Right atrium auricular region (tissue), 2 donors: ENCODE measurements at places on chromosomes 3 and 15.

- no peak for DNase-seq
Measured at GRCh38 chr3:14664170-14664569, 10.8 kb upstream of the C3orf20 start.

GRCh38 chr15:63948971-63949370 is 97.3 kb downstream of the DAPK2 start:
- no peak for DNase-seq

GRCh38 chr3:13654330-13655060 is 105.6 kb downstream of the FBLN2 start:
- no peak for DNase-seq

- no peak for DNase-seq
Measured at GRCh38 chr15:86653344-86654197, 573.9 kb downstream of the AGBL1 start.

DNA sequence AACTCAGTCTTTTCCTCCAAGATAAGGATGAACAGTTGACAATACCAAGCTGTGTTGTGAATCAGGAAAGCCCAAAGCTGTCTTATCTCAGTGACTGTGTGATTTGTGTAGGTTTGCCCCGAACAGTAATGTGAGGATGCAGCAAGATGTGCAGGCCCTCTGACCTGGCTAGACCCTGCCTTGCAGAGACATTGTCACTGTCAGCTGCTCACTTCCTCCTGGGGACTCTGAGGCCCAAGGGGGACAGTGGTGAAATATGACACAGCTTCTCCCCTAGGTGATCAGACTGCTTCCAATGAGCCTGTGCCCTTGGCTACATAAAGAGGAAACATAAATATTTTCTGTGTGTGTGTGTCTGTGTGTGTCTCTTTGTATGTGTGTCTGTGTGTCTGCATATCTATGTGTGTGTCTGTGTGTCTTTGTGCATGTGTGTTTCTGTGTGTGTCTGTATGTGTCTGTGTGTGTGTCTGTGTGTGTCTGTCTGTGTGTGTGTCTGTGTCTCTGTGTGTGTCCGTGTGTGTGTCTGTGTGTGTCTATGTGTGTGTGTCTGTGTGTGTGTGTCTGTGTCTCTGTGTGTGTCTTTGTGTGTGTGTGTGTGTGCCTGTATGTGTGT is 21.7 kb downstream of the LRRK1 start:
- DNase-seq: no peak

- DNase-seq: no peak
Measured at GRCh38 chr15:58136731-58137130, 1.4 kb upstream of the AQP9 start.

- no peak for DNase-seq
Measured at GRCh38 chr3:18425641-18426257, 610 bp upstream of the SATB1 start.

- DNase-seq: no peak
Measured at GRCh38 chr3:37627951-37628620, 233.6 kb upstream of the CTDSPL start.

DNA sequence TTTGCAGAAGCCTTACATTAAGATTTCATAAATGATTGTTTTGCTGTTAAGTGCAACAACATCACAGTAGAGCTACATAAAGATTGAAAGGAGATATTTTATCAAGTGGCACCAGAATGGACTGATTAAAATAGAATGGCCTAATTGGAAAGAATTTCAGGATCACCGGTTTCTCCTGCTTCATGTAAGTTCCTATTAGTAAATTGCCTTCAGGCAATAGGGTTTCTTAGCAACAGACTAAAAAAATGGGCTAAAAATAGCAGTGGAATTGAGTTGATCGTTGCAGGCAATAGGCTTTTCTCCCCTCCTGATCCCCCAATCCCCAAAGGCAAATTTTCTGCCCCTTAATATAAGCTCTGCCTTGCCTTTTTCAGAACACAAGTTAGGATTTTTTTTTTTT is 917 bp downstream of the LNP1 start:
- DNase-seq: no peak

DNA sequence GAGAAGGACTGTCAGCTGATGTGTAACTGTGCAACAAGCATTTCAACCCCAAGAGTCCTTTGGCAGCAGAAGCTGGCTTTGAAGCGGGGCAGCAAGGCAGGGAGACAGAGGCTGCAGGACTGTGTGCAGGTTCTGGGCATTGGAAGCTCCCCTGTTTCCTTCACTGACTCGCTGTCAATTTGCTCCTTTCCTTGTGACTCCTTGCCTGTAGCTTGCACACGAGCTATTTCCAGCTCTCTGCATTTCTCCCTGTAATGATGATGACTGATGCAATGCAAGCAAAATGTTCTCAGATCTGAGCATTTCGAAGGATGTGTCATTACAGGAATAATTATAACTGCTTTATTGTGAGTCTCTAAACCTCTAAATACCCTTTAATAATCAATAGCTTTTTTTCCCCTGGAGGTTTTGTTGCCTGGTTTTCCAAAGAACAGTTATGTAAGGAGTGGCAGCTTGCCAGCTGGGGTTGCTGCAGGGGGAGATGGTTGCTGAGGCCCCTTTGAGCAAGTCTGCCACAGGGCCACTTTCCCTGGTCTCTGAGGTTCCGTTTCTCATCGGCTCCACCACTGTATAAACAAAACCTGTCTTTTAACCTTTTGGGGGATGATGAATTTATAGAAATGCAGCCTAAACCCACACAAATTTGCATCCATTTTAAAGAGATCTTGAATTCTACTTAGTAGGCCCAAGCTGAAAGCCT is 2.8 kb downstream of the APOD start:
- no peak for DNase-seq

- DNase-seq: no peak
Measured at GRCh38 chr3:99966662-99967416, 147.5 kb downstream of the FILIP1L start.

- no peak for DNase-seq
Measured at GRCh38 chr3:66035763-66036477, 2.8 kb downstream of the MAGI1 start.

DNA sequence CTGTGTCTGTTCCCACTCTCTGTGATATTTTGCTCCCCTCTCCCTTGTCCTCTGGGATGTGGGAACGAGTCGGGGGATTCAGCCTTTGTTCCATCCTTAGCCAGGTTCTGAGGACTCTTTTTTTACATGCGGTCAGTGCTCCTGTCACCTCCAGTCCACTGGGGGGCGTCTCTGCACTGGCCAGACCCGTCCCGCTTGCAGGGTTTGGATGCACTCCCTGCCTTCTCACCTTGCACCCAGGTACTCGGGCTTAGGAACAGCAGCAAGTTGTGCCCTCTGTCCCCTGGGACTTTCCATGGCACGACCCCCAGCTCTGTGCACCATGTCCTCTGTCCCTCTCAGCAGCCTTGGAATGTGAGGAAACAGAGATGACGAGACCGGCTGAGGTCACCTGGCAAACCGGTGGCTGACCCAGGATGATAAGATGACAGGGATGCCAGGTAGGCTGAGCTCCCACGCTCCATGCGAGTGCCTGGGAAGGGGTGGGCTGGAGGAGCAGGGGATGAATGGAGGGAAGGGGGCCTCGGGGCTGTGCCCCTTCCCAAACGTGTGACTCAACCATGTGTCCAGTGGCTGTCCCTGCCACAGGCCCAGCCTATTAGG is 27.3 kb upstream of the FGD5 start:
- DNase-seq: peak; percentile 74

- DNase-seq: no peak
Measured at GRCh38 chr3:80767604-80768003, 993.8 kb downstream of the GBE1 start.

DNA sequence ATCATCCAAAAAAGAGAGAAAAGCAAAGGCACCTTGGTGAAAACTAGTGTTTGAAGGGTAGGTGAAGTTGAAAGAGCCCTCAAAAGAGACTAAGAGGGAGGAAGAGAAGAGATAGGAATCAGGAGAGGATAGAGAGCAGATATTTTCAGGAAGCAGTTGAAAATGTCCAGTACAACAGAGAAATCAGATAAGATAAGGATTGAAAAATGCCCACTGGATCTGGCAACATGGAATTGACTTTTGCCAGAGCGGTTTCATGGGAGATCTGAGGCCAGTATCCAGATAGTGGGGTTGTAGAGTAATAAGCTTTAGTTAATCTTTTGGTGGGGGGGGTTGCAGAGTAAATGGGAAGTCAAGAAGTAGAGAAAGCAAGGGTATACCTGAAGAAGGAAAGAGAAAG is 337.4 kb downstream of the IL5RA start:
- DNase-seq: no peak

DNA sequence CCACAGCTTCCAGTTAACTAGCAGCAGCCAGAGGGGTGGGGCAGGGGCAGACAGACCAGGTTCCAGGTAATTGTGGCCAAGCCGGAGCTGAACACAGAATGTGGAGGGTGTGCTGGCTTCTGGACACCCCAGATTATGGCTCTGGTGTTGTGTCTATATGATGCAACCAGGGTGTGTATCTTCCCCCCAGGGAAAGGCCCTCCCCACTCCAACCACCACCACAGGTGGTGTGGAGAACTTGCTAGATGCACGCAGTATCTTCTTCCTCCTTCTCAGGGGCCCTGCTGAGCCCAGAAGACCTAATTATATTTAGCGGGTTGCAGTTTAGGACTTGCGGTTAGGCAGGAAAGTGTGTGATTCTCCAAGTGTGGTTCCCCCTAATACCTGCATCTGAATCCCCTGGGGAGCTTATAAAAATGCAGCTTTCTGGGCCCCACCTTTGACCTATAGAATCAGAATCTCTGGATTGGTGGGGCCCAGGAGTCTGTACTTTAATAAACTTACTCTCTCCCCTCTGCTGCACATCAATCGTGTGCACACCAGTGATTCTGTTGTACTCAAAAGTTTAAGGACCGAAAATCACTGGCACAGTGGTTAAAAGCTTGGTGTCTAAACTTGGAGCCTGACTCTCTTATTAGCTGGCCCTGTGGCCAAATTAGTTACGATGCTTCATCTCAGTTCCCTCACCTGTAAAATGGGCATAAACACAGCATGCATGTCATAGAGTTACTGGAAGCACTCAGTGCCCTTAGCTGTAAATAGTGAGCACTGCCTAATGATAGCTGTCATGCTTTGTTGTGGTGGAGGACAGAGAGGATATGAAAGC is 379.1 kb upstream of the PROK2 start:
- DNase-seq: no peak

- DNase-seq: no peak
Measured at GRCh38 chr3:19485267-19485666, 337.0 kb downstream of the KCNH8 start.

DNA sequence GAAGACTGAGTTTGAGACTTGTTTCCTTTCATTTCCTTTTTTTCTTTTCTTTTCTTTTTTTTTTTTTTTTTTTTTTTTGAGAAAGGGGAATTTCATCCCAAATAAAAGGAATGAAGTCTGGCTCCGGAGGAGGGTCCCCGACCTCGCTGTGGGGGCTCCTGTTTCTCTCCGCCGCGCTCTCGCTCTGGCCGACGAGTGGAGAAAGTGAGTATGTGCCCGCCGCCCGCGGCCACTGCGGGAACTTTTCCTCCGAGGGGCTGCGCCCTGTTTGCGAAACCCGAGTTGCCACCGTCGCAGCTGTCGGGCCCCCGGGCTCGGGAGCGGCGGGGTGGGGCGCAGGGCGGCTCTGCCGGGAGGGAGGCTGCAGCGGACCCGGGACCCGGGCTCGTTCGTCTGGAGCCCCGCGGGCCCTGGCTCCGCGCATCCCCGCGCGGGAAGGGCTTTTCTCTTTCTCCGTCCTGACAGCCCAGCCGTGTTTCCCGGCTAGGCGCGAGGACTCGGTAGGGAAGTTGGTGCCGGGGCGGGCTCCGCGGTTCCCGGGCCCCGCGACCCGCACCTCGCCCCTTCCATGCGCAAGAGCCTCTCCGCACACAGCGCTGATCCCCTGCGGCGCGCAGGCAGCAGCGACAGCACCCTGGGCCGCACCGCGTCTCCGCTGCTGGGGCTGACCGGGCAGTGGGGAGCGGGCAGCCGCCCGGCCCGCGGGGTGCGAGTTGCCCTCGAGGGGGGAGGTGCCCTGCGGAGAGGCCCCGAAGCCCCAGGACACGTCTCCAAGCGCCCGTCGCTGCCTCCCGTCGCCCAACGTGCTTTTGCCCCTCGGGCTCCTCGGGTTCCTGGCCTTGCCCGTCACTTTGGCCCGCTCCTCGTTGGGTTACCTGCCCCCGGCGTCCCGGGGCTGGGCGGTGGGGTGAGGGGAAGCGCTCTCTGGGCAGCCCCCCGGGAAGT is 1.4 kb downstream of the IGF1R start:
- no peak for DNase-seq

DNA sequence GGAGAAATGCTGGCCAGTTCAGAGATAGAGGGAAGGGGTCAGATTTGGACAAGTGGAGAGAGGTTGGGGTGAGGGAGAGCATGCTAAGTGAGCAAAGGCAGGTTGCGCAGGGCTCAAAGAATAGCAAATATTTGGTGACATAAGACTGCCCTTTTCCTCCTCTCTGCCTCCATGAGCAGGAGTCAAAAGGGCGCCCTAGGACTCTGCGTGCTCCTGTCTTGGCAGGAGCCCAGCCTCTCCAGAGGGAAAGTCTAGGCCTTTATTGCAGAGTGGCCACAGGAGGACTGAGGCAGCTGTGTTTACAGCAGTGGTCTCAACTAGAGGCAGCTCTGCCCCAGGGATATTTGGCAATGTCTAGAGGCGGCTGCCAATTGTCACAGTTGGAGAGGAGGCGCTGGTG is 165.6 kb downstream of the FAM43A start:
- no peak for DNase-seq

GRCh38 chr15:34304613-34305012 is 33.0 kb downstream of the SLC12A6 start:
- no peak for DNase-seq

DNA sequence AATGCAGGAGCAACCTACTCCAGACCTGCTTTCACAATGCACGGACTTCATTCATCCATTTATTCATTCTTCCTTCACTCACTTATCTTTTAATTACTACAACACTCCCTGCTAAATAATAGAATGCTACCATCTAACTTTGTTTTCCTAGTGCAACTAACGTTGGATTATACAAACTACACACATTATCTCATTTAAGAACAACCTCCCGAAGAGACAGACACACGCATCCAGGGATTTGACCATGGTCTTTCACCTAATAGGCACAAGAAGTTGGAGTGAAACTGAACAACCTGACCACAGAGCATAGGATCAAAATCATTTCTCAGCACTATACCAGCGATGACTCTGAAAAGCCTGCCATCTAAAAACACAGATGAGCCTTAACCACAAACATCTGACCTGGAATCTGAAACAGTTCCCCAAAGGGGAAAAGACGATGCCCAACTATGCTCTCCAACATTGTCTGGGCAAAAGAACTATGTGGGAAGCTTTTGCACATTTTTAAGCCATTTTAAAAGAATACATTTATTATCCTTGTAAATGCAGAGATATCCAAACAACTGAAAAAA is 21.0 kb downstream of the ZNF385D start:
- DNase-seq: no peak
